Body of pancreas (tissue), 4 donors: ENCODE measurements at places on chromosomes 12 and 14. TPM values are rescaled to one million over a fixed set of nuclear protein-coding genes. Genes with fewer than 3 reads are reported as not detected.

The SPATS2 gene
- 17.5 TPM for total RNA-seq

The NPAS3 gene
- 0.33 TPM for total RNA-seq

DNA sequence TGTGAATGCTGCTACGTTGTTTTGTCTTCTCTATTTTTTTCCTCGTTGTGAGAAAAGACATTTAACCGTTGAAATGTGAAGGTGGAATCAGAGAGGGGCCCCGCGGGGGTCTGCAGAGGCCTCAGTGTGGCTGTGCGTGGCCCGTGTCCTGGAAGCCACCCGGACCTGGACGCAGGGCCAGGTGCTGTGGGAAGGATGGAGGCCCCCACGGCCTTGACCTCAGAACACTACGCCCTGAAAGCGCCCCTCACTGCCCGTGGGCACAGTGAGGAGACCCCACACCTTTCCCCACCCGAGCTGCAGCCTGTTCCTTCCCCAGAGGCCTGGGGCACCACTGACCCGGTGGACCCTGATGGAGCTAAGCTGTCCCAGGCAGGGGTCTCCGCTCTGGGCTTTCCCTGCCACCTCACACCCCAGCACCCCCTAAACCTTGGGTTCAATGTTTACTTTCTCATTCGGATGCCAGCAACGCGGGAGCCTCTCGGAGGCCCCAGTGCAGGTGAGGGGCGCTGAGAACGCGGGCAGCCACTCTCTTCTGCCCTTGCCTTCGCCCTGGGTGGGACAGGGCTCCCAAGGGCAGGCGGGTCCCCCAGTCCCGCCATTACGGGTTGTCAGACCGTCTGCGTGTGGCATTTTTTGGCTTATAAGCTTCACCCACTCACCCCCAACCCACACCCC, 26.9 kb downstream of the SETD1B start:
- no peaks in the 10 kb centered on the region for H3K4me1 ChIP-seq
- H3K36me3 ChIP-seq = peaks cover 12% of the 10 kb centered on the region
- DNase-seq = no peak
- H3K4me3 ChIP-seq = no peak overlapping the region

DNA sequence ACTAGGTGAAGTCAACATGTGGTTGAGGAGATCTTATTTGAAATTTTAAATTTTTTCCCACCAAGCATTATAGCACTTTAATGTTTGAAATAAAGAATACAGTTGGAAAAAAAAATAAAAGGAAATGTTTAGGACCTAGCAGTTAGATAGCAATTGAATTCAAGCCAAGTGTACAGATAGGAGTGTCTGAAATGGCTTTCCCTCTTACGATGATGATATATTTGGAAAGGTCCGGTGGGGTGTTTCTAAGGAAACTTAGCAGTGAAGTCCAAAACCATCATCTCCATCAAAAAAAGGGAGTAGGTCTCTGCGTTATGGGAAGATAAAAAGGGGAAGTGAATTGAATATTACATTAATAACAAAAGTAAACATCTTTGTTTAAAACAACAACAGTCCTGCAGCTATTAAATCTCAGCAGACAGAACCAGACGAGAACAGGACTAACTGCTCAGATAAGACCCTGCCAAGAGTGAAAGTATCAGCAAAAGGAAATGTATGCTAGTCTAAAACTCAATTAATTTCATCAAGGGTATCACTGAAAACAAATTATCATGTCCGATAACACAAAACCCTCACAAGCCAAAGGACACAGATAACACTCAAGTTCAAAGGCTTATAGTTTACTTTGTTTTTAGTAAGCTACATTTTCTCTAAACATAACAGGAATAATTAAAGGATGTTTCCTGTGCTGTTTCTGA, 242.0 kb downstream of the BMP4 start:
- no peak for DNase-seq
- peaks cover 5% of the 10 kb centered on the region for H3K4me1 ChIP-seq
- H3K27me3 ChIP-seq = no peaks in the 10 kb centered on the region
- peak overlapping the region; percentile 39 for H3K27ac ChIP-seq
- no peaks in the 10 kb centered on the region for H3K36me3 ChIP-seq

- DNase-seq = no peak
- H3K27ac ChIP-seq = no peak overlapping the region
- H3K4me1 ChIP-seq = no peaks in the 10 kb centered on the region
- H3K36me3 ChIP-seq = no peaks in the 10 kb centered on the region
Observed at GRCh38 chr14:82379291-82379690, 845.6 kb upstream of the SEL1L start.

DNA sequence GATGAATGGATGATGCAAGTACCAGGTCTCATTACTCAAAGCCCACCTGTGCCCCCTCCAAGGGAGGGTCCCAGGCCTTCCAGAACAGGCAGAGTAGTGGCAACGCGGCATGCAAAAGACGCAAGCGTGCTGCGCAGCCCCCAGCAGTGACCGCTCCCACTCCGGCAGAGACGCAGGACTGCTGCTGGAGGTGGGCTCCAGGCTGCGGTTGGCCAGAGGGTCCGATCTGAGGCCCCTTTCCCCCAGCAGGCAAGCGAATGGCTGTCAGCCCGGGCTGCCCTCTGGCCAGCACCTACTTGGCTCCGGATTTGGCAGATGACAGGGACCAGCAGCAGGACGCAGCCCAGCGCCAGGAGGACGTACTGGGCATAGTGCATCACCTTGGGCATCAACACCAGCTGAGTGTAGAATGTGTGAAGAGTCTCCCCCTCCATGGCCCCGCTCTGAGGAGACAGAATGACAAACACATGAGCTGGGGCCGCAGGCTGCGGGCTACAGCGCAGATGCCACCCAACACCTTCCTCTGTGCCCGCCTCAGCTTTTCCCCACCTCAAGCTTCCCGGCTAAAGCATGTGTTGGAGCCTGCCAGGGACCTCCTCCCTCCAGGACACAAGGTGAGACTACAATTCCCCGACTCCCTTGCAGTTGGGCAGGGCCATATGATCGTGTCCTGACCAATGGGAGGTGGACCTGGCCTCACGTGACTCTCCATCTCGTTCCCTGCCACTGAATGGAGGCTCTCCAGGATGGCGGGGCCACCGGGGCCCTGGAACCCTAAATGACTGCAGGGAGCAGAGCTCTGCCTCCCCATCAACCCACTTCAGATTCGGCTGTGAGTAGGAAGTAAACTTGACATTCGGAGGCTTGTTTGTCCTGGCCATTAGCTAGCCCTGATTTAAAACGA, 77.4 kb downstream of the SCARB1 start:
- H3K4me3 ChIP-seq = no peak overlapping the region
- no peaks in the 10 kb centered on the region for H3K27me3 ChIP-seq
- no peaks in the 10 kb centered on the region for H3K36me3 ChIP-seq
- DNase-seq = peak; percentile 73

DNA sequence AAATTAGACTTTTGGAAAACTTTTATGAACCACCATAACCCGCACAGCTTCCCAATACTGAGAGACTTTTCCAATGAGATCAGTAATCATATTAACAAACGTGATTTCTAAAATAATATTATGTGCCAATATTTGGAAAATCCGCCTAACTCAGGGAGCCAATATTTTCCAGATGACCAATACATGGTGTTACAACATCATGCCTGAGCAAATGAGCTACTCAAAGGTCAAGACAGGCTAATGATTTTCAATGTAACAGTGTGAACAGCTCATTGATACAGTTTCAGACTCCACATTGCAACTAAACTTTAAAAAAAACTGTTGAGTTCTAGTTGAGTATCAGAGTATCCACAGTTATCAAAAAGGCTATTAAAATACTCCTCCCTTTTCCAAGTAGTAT, 46.8 kb downstream of the RNF34 start:
- no peak for DNase-seq
- no peak overlapping the region for H3K4me3 ChIP-seq
- no peak overlapping the region for H3K27ac ChIP-seq
- no peaks in the 10 kb centered on the region for H3K36me3 ChIP-seq

- no peak overlapping the region for H3K27ac ChIP-seq
- peaks cover 6% of the 10 kb centered on the region for H3K4me1 ChIP-seq
- no peaks in the 10 kb centered on the region for H3K27me3 ChIP-seq
- no peaks in the 10 kb centered on the region for H3K36me3 ChIP-seq
Observed at GRCh38 chr12:100484183-100484886, 10.7 kb downstream of the NR1H4 start.

- peaks cover 7% of the 10 kb centered on the region for H3K36me3 ChIP-seq
- DNase-seq = no peak
Observed at GRCh38 chr14:50425105-50425504, 28.4 kb upstream of the CDKL1 start.

- DNase-seq = no peak
- no peak overlapping the region for H3K4me3 ChIP-seq
- no peaks in the 10 kb centered on the region for H3K36me3 ChIP-seq
- no peaks in the 10 kb centered on the region for H3K27me3 ChIP-seq
- H3K27ac ChIP-seq = no peak overlapping the region
- peaks cover 13% of the 10 kb centered on the region for H3K4me1 ChIP-seq
Observed at GRCh38 chr12:104985206-104985605, 910 bp upstream of the NOPCHAP1 start.

DNA sequence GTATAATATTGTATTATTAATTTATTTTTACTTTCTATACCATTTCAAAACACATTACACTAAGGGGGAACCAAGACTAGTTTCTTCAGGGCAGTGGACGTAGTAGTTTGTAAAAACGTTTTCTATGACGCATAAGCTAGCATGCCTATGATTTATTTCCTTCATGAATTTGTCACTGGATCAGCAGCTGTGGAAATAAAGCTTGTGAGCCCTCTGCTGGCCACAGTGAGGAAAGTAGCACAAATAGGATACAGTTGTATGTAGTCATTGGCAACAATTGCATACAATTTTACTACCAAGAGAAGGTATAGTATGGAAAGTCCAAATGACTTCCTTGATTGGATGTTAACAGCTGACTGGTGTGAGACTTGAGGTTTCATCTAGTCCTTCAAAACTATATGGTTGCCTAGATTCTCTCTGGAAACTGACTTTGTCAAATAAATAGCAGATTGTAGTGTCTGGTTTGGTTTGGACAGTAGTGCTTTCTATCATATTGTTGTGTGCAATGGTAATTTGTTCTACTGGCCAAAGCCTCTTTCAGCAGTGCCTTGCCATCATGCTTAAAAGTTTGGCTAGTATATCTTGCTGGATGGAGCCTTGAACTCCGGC, 24.3 kb upstream of the PLEKHD1 start:
- H3K4me3 ChIP-seq = no peak overlapping the region
- H3K27me3 ChIP-seq = no peaks in the 10 kb centered on the region
- no peaks in the 10 kb centered on the region for H3K36me3 ChIP-seq
- peak; percentile 80 for DNase-seq
